ENCODE measurements at places on chromosomes 4 and X.
A peak's percentile ranks its signal among the peaks of the same experiment; 100 is the strongest.

DNA sequence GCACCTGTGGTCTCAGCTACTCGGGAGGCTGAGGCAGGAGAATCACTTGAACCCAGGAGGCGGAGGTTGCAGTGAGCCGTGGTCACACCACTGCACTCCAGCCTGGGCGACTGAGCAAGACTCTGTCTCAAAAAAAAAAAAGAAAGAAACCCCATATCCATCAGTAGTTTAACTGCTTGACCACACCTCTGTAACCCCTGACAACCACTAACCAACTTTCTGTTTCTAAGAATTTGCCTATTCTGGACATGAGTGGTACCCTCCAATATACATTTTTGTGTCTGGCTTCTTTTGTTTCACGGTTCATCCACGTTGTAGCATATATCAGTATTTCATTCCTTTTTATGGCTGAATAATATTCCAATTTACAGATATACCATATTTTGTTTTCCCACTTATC lies 9.1 kb downstream of the PPAT start:
- DNase-seq, result no peak
- peaks cover 13% of the 10 kb centered on the region for H3K4me1 ChIP-seq
- no peak overlapping the region for H3K4me3 ChIP-seq
- H3K36me3 ChIP-seq, result no peaks in the 10 kb centered on the region

GRCh38 chr4:96343836-96344235 lies 503.9 kb downstream of the PDHA2 start:
- no peak for DNase-seq
- H3K4me3 ChIP-seq, result no peak overlapping the region
- no peak overlapping the region for H3K27ac ChIP-seq
- no peaks in the 10 kb centered on the region for H3K4me1 ChIP-seq

GRCh38 chr4:98661371-98662054 lies 3.1 kb upstream of the TSPAN5 start:
- H3K27me3 ChIP-seq, result peaks cover 5% of the 10 kb centered on the region
- H3K27ac ChIP-seq, result no peak overlapping the region
- H3K4me1 ChIP-seq, result peaks cover 5% of the 10 kb centered on the region

GRCh38 chr4:89174784-89175183 lies 63.5 kb downstream of the TIGD2 start:
- no peaks in the 10 kb centered on the region for H3K4me1 ChIP-seq
- H3K27ac ChIP-seq, result no peak overlapping the region
- H3K36me3 ChIP-seq, result no peaks in the 10 kb centered on the region
- no peak overlapping the region for H3K4me3 ChIP-seq
- H3K27me3 ChIP-seq, result no peaks in the 10 kb centered on the region

DNA sequence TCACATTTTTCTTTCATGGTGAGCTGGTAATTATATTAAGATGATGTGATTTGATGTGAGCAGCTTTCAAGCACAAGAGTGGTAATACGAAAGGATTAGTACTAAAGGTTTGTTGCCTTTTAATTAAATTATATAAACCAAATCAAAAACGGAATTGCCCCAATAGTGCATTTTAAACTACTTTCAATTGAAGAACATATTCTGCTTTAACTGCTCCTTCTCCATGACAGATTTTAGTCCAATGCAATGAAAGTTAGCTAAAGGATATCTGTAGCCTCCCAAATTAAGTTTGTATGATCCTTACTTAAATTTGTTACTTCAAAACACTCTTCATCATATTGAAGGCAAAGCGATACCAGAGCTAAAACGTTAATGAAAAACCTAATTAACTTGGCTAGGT lies 447.1 kb upstream of the AMOT start:
- H3K27me3 ChIP-seq, result peaks cover 24% of the 10 kb centered on the region
- no peaks in the 10 kb centered on the region for H3K36me3 ChIP-seq
- no peak overlapping the region for H3K27ac ChIP-seq
- H3K4me1 ChIP-seq, result no peaks in the 10 kb centered on the region
- DNase-seq, result no peak
- H3K4me3 ChIP-seq, result no peak overlapping the region

- no peak overlapping the region for H3K4me3 ChIP-seq
- DNase-seq, result no peak
- H3K27ac ChIP-seq, result no peak overlapping the region
- no peaks in the 10 kb centered on the region for H3K4me1 ChIP-seq
- H3K27me3 ChIP-seq, result no peaks in the 10 kb centered on the region
Observed at GRCh38 chrX:25941087-25941486, 197.1 kb upstream of the MAGEB18 start.

- DNase-seq, result peak; percentile 67
- H3K4me3 ChIP-seq, result no peak within 1 kb of the TSS
- no peak within 1 kb of the TSS for H3K27ac ChIP-seq
- H3K36me3 ChIP-seq, result no peaks in the 10 kb centered on the region
- H3K27me3 ChIP-seq, result no peaks in the 10 kb centered on the region
- H3K4me1 ChIP-seq, result no peaks in the 10 kb centered on the region
Observed at GRCh38 chr4:7434766-7435150, at the start of gene PSAPL1. TSS of gene PSAPL1 (minus strand) at chr4:7434930. CDS start at chr4:7434879, 51 bp downstream.

GRCh38 chr4:183618681-183619080 lies 40.3 kb downstream of the RWDD4 start:
- H3K36me3 ChIP-seq, result no peaks in the 10 kb centered on the region
- no peak for DNase-seq
- peaks cover 44% of the 10 kb centered on the region for H3K4me1 ChIP-seq
- H3K27me3 ChIP-seq, result no peaks in the 10 kb centered on the region

GRCh38 chr4:25031077-25031621 lies 403 bp upstream of the LGI2 start:
- no peak overlapping the region for H3K4me3 ChIP-seq
- H3K27ac ChIP-seq, result no peak overlapping the region
- peaks cover 7% of the 10 kb centered on the region for H3K4me1 ChIP-seq
- no peaks in the 10 kb centered on the region for H3K36me3 ChIP-seq
- no peak for DNase-seq

- H3K27me3 ChIP-seq, result no peaks in the 10 kb centered on the region
- H3K4me1 ChIP-seq, result no peaks in the 10 kb centered on the region
- no peak overlapping the region for H3K27ac ChIP-seq
- no peaks in the 10 kb centered on the region for H3K36me3 ChIP-seq
Observed at GRCh38 chr4:164606478-164606877, 147.5 kb upstream of the SMIM31 start.

DNA sequence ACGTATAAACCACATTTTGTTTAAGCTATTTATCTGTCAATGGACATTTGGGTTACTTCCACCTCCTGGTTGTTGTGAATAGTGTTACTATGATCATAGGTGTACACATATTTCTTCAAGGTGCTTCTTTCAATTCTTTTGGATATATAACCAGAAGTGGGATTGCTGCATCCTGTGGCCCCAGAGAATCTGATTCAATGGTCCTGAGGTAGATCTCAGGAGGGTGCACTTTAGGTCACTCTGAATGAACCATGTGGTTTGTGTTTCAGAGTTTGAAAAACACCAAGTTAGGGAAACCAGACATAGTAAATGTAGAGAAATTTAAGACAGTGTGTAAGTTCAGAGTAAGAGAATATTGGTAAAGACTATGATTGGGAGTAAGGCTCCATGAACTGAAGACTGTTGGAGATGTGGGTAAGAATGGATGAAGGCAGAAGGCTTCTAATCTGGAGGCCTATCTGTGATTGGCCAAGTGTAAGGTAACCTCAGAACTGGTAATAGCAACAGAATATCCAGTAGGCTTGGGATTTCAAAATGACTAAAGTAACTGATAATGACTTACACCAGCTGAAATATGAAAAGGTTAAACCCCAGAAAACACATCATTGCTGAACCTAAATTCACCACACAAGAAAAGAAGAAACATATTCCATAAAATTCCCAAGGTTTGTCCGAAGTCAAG lies 236.9 kb downstream of the CAMK2D start:
- H3K4me1 ChIP-seq, result no peaks in the 10 kb centered on the region
- no peak overlapping the region for H3K27ac ChIP-seq
- H3K4me3 ChIP-seq, result no peak overlapping the region

- peaks cover 57% of the 10 kb centered on the region for H3K27me3 ChIP-seq
- H3K4me1 ChIP-seq, result peaks cover 12% of the 10 kb centered on the region
- no peak within 1 kb of the TSS for H3K27ac ChIP-seq
- no peaks in the 10 kb centered on the region for H3K36me3 ChIP-seq
- no peak for DNase-seq
Observed at GRCh38 chr4:80266253-80266901, at the start of gene FGF5. TSS of gene FGF5 (plus strand) at chr4:80266664. CDS start at chr4:80266825, 161 bp downstream.

- no peak overlapping the region for H3K4me3 ChIP-seq
- no peaks in the 10 kb centered on the region for H3K27me3 ChIP-seq
- H3K36me3 ChIP-seq, result no peaks in the 10 kb centered on the region
Observed at GRCh38 chr4:110730318-110730717, 107.4 kb upstream of the PITX2 start.

DNA sequence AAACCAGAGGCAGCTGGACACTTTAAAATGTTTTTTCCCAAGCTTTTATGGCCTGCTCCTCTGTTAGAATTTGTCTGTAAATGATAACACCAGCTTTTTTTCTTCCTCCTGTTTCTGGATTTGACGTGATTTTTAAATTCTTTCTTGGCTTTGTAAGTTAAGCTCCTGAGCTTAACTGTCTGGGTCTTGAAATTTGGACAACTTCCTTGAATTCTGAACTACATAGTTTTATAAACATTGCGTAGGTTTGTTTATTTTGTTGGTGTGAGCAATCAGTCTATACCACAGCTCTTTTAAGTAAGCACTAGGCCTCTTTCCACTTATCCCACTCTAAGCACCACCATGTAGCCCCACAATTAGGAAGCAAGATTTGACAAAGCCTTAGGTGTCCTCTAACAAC lies 144.4 kb upstream of the GUCY1A1 start:
- no peak overlapping the region for H3K27ac ChIP-seq
- no peaks in the 10 kb centered on the region for H3K27me3 ChIP-seq
- DNase-seq, result no peak
- H3K4me1 ChIP-seq, result no peaks in the 10 kb centered on the region

DNA sequence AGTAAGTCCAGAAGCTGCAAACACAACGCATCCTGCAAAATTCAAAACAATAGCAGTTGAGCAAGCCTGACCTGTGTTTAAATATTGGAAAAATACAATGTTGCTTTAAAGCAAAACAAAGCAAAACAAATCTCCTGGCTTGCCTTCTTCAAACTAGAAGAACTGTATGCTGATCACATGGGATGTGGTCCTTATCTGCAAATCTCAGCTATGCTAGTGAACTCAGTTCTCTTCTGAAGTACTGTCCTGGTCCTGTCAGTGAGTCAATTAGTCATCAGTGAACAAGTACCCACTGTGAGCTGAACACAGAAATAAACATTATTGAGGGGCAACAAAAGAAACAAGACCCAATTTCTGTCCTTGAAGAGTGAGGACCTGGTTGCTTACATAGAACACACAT lies 522.5 kb downstream of the SMARCA1 start:
- no peaks in the 10 kb centered on the region for H3K4me1 ChIP-seq
- peaks cover 10% of the 10 kb centered on the region for H3K27me3 ChIP-seq
- H3K4me3 ChIP-seq, result no peak overlapping the region
- no peak overlapping the region for H3K27ac ChIP-seq
- no peak for DNase-seq

DNA sequence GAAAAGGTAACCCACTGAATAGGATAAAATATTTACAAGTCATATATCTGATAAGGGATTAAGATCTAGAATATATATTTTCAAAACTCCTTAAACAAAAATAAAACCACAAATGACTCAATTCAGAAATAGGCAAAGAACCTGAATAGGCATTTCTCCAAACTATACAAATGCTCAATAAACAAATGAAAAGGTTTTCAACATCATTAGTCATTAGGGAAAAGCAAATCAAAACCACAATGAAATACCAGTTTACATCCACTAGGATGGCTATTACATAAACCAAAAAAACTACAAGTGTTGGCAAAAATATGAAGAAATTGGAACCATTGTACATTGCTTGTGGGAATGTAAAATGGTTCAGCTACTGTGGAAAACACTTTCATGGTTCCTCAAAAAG lies 167.0 kb upstream of the GALNT7 start:
- H3K27ac ChIP-seq, result no peak overlapping the region
- H3K27me3 ChIP-seq, result no peaks in the 10 kb centered on the region
- no peak for DNase-seq
- H3K4me3 ChIP-seq, result no peak overlapping the region
- no peaks in the 10 kb centered on the region for H3K4me1 ChIP-seq
- no peaks in the 10 kb centered on the region for H3K36me3 ChIP-seq

DNA sequence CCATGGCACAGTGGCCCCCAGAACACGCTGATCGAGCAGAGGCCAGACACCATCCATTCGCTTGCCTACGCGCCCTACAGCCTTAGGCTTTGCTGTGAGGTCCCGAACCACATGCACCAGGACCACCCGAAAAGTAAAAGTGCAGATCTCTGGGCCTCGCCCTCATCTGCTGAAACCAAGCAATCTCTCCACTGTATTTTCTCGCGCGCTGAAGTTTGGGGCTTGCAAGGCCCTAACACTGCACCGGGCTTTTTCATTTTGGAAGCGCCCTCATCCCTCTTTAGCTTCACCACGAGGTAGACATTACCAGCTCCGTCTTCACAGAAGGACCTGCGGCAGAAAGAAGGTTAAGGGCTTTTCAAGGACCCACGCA lies 21.2 kb downstream of the NKX3-2 start:
- no peaks in the 10 kb centered on the region for H3K36me3 ChIP-seq
- peaks cover 90% of the 10 kb centered on the region for H3K27me3 ChIP-seq
- H3K27ac ChIP-seq, result no peak overlapping the region
- no peaks in the 10 kb centered on the region for H3K4me1 ChIP-seq
- no peak overlapping the region for H3K4me3 ChIP-seq

DNA sequence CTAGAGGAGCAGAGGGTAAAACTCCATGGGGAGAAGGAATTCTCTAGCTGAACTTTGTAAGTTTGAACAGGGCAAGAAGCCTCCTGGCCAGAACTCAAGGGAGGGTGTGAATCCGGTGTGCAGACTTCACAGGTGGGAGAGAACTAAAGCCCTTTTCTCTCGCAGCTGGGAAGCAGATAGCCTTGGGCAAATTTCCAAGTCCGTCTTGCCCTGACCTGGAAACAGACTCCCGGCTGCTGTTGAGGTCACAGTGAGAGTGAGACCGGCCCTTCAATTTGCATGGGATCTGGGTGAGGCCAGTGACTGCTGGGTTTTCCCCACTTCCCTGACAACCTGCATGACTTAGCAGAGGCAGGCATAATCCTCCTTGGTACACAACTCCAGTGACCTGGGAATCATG lies 94.5 kb upstream of the ZNF827 start:
- H3K27me3 ChIP-seq, result no peaks in the 10 kb centered on the region
- H3K27ac ChIP-seq, result no peak overlapping the region
- no peak overlapping the region for H3K4me3 ChIP-seq
- H3K36me3 ChIP-seq, result no peaks in the 10 kb centered on the region
- peak; percentile 16 for DNase-seq

GRCh38 chr4:158020176-158020575 lies 152.6 kb downstream of the GASK1B start:
- no peak overlapping the region for H3K4me3 ChIP-seq
- DNase-seq, result peak; percentile 62
- H3K27ac ChIP-seq, result peak overlapping the region; percentile 46
- H3K36me3 ChIP-seq, result no peaks in the 10 kb centered on the region
- no peaks in the 10 kb centered on the region for H3K27me3 ChIP-seq
- H3K4me1 ChIP-seq, result peaks cover 25% of the 10 kb centered on the region

- DNase-seq, result no peak
- H3K27me3 ChIP-seq, result no peaks in the 10 kb centered on the region
- no peak overlapping the region for H3K27ac ChIP-seq
- H3K4me3 ChIP-seq, result no peak overlapping the region
Observed at GRCh38 chr4:75598390-75598789, 31.9 kb downstream of the CDKL2 start.

- H3K27me3 ChIP-seq, result no peaks in the 10 kb centered on the region
- no peaks in the 10 kb centered on the region for H3K36me3 ChIP-seq
- H3K4me3 ChIP-seq, result no peak overlapping the region
- no peak overlapping the region for H3K27ac ChIP-seq
- no peak for DNase-seq
- no peaks in the 10 kb centered on the region for H3K4me1 ChIP-seq
Observed at GRCh38 chr4:166019441-166020220, 146.6 kb downstream of the TLL1 start.
